NCI-H1092 (cell line): ENCODE measurements at places on chromosomes 7 and 10.

- no peak for DNase-seq
Measured at GRCh38 chr10:61323726-61324125, 129.5 kb downstream of the TMEM26 start.

DNA sequence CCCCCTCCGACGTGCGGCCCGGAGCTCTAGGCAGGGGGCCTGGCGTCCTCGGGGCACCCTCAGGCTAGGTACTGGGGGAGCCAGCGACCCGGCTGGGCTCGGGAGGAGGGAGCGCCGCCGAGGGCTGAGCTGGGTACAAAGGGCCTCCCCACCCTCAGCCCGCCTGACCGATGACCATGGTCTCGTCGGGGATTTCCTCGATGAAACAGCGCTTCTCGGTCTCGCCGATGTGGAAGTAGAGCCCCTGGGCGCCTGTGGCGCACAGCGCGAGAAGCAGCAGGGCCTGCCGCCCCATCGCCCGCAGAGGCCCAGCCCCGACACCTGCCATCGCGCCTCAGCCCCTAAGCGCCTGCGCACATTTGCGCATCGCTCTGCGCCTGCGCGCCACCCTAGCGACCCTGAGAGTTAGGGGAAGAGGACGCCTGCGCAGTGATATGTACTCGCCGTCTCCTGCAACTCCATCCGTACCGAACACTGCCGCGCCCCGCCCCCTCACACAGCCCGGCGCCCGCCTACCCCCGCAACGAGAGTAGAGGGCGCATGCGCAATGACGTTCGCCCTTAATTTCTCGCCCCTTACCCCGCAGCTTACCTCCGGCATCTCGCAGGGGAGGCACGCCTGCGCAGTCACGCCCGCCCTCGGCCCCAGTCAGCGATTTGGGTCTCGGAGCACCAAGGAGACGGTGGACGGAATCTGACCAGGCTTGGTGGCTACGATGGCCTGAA is at the start of gene TMED4:
Gene TMED4 (minus strand): TSS at position 353 of the 725 bp plus-strand sequence. CDS start 25 bp downstream, at position 328.
- peak; percentile 99 for DNase-seq

DNA sequence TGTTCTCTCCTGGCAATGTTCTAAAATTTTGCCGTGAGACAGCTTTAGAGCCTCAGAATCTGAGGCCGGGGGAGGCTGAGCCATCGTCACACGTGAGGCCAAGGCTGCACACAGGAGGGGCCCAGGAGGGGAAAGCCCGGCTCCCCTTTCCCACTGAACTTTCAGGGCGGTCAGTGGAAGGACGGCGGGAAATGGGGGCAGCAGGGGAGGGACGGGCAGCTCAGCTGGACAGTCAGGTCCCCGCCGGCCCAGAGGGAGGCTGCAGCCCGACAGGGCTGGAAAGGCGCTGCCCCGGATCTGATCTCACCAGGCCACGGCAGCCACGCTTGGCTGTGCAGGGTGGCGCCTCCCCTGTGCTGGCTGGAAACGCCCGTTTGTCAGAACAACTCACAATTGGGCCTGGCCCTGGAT is 43.3 kb upstream of the ADGRA1 start:
- no peak for DNase-seq

DNA sequence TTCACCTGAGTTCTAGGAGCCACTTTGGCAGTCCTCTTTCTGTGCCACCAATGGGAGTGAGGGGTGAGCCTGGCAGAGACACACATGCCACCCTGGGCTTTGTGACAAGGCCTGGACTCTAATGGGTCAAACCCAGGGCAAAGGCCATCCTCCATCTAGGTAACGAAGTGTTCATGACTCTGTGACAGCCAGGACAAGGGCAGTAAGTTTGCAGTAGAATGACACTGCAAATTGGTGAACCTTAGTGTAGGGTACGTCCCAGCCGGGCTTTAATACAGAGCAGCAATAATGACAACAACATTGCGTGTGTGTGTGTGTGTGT is 43.3 kb downstream of the PAPSS2 start:
- DNase-seq = no peak

- DNase-seq = no peak
Measured at GRCh38 chr10:94780844-94781243, 18.4 kb downstream of the CYP2C19 start.

GRCh38 chr10:117130862-117131375 is 7.2 kb downstream of the VAX1 start:
- DNase-seq = no peak

DNA sequence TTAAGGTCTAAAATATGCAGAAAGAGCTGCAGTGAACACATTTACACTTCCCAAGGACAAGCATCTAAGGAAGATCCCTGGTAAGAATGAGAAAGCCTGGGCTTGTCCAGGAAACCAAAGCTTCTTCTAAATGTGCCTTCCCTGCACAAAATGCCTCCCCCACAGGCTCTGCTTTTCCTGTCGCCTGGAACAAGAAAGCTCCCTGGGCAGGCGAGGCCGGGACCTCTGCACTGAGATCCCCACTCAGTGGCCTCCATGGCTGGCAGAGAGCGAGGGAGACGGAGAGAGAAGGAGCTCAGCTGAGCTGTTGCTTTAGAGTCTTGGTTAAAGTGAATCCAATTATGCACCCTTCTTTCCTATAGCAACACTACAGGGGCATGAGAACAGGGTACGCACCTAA is 75.6 kb downstream of the AMZ1 start:
- DNase-seq = no peak

- DNase-seq = no peak
Measured at GRCh38 chr10:68800211-68800610, 27.1 kb upstream of the STOX1 start.

DNA sequence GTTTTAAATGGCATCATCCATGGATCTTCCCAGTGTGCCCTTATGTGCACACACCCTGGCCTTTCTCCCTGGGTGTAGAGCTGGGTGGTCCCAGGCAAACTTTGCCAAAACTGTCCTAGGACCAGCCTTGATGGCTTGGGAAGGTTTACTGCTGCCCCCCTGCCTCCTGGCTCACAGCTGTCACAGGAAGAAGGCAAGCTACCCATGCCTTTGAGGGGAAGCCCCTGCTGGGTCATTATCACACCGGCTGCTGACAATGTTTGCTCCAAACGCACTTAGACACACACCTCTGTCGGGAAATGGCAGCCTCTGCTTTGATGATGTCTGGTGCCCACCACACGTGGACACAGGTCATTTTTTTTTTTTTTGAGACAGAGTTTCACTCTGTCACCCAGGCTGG is 25.2 kb upstream of the FIGNL1 start:
- no peak for DNase-seq

- no peak for DNase-seq
Measured at GRCh38 chr10:42952931-42953683, 123.8 kb upstream of the RET start.

- DNase-seq = no peak
Measured at GRCh38 chr7:68306692-68307107, 1291.6 kb upstream of the AUTS2 start.

DNA sequence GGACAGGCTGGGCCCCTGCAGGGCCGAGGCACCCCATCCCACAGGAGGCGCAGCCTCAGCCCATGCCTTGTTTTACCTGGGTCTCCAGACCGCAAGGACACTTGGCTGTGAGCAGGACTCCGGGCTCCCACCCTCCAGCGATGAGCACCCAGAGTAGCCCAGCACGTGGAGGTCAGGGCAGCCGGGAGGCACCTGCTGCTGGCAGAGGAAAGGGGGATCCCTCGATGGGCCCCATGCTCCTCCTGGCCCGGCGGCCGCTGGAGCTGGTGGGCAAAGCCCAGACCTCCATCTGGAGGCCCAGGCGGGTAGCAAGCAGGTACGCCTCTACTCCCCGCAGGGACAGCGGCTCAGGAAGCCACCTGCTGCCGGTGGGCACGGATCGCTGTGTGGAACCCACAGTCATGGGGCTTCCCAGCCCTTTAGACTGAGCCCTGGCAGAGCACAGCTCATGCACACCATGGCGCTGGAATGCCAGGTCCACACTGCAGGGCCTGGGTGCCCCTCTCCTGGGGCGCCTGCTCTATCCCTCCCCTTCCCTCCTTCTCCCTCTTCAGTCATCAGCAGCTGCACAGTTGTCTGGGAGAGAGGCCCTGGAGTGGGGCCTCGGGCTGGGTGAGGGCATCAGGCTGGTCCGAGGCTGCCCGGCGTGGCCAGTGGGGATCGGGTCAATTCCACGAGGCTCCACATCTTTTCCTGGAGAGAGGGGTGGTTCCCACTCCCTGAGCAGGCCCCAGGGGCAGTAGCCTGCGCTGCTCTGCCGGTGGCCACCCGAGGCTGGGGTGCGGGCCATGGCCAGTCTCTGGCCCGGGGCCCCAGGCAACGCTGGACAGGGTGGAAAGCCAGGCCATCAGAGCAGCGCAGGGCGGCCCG is 65.7 kb downstream of the PWWP2B start:
- DNase-seq = no peak

GRCh38 chr7:80643336-80643915 is 5.0 kb downstream of the CD36 start:
- no peak for DNase-seq

- DNase-seq = no peak
Measured at GRCh38 chr7:157816526-157817250, 479.9 kb downstream of the DNAJB6 start.

GRCh38 chr10:125392154-125392553 is 231.8 kb upstream of the CTBP2 start:
- DNase-seq = no peak

DNA sequence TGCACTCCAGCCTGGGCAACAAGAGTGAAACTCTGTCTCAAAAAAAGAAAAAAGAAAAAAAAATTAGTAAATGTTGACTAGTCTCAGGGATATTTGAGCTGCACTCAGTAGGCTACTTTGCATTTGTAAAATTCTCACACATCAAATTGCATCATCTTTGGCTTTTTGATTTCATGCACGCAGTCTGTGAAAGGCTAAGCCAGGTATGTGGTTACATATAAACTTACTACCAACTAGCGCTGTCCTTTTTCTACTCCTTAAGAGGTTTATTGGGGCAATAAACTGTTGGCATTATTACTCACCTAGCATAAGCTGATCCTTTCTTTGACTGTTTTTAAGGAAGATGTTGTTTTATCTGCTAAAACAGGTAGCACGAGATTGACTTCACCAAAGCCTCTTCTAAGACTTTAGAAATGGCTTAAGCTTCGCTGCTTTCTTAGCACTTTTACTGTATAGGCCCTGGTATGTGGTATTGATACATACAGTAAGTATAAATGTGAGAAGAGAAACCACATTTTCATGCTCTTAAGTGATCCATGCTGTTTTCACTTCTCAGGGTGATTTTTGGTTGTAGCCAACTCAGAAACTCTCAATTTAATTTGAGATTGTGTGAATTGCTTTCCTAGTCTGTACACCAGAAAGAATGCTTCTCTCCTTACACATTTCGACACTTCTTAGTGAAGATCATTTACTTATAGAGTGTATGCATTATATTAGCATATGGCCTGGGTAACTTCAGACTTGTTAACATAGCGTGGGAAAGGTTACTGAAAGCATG is 323.9 kb downstream of the AUTS2 start:
- DNase-seq = no peak

DNA sequence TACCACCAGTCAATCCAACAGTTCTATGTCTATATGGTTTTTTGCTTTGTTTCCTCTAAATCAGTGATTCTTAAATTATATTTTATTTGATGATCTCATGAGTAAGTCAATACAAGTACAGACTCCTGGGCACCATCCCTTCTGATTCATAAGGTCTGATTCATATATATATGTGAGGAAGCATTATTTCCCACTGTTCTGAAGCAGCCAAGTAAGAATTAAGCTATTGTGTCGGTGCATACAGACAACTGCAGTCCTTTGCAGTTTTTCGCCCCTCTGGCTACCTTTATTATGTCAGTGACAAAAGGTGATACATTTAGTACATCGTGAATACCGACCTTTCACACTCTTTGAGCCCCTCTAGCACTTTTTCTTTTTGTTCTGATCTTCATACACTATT is 1079.6 kb upstream of the C7orf33 start:
- DNase-seq = no peak

- DNase-seq = no peak
Measured at GRCh38 chr7:154541606-154542005, 461.3 kb downstream of the PAXIP1 start.

DNA sequence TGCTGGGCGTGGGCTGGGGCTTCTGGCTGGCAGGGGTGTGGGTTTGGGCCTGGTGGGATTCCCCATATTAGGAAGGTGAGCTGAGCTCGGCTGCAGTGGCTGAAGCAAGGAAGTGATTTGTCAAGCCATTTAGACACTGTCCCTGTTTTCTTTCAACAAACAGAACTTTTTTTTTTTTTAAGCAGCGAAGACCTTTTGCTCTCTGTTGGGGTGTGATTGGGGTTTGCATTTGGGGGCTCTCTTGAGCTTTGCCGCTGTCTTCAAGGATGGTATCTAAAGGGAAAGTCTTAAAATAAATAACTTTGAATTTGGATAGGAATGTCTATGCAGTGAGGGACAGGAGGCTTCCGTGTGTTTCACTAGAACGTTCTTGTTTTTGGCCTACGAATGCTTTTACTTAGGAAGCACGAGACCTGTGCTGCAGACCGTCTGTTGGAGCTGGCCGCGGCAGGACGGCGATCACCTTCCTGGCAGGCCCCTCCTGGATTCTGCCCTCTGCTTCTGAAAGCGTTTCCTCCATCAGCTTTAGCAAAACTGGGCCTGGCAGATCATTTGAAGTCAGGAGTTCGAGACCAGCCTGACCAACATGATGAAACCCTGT is 43.9 kb downstream of the FOXK1 start:
- no peak for DNase-seq

GRCh38 chr7:117835016-117835664 is 38.1 kb downstream of the CTTNBP2 start:
- peak; percentile 43 for DNase-seq

DNA sequence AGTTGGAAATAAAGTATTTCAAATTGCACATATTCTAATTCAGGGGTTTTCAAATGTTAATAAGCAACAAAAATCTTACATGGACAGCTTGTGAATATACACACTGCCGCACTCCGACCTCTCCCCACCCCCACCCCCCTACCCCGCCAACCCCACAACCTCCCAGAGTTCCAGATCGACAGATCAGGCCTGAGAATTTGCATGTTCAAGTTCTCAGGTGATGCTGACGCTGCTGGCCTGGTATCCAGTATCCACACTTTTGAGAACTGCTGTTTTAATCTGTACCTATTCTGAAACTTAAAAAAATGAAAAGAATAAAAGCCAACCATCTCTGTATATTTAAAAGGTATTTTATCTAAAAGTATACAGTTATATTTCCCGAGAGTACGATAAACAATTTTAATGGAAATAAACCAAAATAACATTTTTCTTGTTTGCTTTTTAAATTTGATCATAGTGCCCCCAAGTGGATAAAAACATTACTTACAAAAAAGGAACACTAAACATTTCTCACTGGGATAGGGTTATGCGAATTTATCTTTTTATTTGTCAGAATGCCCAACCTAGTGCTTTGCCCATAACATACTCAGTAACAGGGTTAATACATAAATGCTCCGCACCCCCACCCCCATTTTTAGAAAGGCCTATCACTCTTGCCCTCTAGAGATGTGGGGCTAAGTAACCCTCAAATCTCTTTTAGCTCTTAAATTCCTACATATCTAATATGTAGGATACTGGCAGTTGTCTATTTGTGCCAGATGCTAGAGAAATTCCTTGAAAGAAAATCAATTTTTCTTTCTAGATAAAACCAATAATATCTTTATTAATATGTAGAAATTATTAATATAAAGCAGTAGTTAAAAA is 166.3 kb downstream of the RNF133 start:
- no peak for DNase-seq
